ENCODE measurements at places on chromosomes 12 and 14. TPM values are rescaled to one million over a fixed set of nuclear protein-coding genes. Genes with fewer than 3 reads are reported as not detected.

GRCh38 chr12:12443431-12443878, 86.6 kb downstream of the BORCS5 start:
- DNase-seq, result no peak

DNA sequence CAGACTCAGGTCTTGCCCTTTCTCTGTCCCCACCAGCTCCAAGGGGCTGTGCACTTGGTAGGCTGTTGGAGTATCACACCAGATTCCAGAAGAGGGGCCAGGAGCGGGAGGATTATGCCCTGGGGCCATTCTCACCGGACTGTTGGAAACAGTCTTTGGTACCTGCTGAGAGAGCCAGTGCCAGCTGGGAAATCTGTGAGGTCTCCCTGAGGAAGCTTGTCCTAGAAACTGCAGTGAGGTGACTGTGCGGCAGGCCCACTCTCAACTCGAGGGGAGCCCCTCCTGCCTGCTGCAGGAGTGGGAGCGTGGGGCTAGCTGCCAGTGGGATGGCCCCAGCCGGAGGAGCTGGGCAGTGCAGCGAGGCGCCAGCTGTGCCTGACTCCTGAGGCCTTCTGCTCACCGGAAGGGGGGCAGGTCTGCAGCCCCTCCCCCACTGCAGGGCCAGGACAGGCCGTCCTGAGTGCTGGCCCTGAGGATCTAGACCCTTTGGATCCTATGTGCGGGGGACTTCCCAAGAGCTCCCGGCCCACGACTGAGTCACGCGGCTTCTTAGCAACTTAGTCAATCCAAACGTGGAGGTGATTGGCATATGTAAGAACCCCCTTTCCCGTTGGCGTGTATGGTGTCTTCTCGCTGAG, 295.2 kb downstream of the CACNA1C start:
- DNase-seq, result no peak

DNA sequence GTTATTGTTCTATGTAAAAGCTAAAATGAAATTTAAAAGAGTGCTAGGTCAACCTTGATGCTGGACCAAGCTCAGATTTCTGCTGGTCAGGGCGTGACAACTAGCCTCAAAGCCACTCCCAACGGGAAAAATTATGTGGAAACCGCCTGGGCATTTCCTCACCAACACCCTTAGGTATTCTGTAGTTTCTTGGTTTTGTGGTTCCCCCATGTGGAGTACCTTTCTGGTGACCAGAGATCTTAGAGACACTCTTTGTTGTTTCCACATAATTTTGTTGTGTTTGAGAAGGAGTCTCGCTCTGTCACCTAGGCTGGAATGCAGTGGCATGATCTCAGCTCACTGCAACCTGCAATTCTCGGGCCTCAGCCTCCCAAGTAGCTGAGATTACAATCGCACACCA, 119.9 kb downstream of the DENND5B start:
- no peak for DNase-seq

DNA sequence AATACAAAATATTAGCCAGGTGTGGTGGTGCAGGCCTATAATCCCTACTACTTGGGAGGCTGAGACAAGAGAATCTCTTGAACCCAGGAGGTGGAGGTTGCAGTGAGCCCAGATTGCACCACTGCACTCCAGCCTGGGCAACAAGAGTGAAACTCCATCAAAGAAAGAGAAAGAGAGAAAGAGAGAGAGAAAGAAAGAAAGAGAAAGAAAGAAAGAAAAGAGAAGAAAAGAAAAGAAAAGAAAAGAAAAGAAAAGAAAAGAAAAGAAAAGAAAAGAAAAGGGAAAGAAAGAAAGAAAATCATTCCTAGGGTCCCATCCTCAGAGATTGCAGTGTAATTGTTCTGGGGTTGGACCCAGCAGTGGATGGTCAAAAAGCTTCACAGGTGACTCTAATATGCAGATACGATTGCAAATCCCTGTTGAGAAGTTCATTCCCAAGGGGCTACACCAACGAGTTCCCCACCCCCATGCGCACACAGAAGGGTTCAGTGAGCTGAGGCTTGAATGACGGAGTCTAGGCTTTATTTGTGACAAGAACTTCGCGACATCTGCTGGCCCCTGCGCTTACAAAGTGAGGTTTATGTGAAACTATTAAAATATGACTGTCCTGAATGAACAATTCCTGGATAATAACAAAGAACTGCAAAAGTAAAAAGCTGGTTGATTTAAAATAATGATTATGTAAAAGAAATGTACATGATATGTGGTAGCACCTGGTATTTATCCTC, 17.4 kb upstream of the RNASE12 start:
- no peak for DNase-seq

Gene C1QL4
- polyA plus RNA-seq, result 9.8 TPM

Gene LTBR
- 0.10 TPM for polyA plus RNA-seq

Gene SLC8A3
- polyA plus RNA-seq, result 0.67 TPM

Gene EMP1
- polyA plus RNA-seq, result 111 TPM

Gene ZFC3H1
- polyA plus RNA-seq, result 32.0 TPM

Gene FCF1
- 42.6 TPM for polyA plus RNA-seq

Gene KRT2
- not detected for polyA plus RNA-seq
